ENCODE measurements at places on chromosomes 12 and 14.

DNA sequence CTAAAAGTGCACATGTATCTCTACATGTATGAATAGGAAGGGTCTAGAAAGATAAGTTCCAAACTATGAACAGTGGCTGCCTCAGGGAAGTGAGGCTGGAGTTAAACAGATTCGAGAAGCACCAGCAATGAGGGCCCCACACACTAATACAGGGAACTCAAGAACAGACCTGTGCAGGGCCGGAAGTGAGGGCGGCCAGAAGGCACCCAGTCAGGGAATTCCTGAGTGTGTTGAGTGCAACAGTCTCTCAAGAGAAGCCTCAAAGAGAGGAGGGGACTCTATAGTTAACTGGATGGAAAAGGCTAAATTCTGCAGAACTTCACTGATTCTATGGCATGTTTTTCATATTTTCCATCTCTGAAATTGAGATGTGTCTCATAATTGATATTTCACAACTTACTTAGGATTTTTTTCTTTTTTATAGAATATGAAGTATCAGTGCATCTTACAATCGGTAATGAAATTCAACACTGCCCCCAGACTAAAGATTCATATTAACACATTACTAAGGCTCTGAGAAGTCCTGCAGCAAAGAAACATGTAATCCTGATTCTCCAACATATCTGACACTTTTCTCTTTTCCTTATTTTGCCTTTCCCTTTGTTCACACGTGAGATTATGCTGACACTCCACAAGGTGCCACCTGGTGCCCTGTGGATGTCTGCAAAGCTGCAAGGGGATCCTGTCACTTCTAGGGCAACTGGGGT, 61.3 kb downstream of the CHGA start:
- DNase-seq: no peak

GRCh38 chr12:42296503-42297109, 29.3 kb downstream of the ZCRB1 start:
- no peak for DNase-seq

DNA sequence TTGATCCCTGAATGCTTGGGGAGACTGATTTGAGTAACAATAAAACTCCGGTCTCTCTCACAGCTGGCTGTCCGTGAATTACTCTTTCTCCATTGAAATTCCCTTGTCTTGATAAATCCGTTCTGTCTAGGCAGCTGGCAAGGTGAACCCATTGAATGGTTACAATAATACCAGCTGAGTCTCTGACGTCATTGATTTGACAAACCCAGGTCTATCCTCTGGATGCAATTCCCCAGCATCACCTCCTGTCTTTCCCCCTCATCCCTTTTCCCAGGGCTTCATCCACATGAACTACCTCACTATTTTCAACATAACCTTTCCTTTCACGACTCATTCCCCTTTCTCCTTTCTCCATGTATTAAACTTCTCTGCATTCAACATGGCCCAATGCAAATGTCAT, 98.7 kb upstream of the TMEM132C start:
- no peak for DNase-seq

- no peak for DNase-seq
Measured at GRCh38 chr14:56598519-56598918, 18.9 kb downstream of the TMEM260 start.

DNA sequence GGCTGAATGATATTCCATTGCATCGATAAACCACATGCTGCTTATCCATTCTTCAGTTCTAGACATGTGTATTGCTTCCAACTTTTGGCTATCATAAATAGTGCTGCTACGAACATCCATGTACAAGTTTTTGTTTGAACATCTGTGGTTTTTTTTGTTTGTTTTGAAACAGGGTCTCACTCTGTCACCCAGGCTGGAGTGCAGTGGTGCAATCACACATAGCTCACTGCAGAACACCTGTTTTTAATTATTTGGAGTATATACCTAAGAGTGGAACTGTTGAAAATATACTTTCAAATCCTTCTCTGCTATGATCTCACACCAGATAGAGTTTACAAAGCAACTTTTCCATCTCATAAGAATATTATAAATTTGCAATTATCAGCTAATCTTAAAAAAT, 124.2 kb downstream of the TTC7B start:
- no peak for DNase-seq

- DNase-seq: no peak
Measured at GRCh38 chr12:19506497-19506896, 67.2 kb downstream of the AEBP2 start.

DNA sequence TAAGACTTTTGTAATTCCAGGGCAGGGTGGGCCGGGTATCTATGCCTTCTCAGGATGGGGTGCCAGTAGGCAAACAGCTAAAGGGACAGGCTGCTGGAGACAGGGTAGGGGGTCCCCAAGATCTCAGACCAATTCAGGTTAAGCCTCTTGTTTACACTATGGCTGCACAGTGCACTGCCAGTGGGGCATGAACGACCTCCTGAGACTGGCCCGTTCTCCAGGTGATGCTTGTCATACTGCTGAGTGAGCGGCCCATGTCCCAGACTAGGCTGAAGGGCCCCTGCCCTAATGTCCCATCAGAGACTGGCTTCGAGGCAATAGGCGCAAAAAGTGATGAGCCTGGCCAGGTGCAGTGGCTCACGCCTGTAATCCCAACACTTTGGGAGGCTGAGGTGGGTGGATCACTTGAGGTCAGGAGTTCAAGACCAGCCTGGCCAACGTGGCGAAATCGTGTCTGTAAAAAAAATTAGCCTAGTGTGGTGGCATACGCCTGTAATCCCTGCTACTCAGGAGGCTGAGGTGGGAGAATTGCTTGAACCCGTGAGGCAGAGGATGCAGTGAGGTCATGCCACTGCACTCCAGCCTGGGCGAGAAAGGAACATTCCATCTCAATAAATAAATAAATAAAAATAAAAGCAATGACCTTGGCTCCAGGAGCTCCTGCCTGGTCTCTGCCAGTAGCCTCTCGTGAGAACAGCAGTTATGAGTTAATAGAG, 12.6 kb downstream of the SLC25A29 start:
- no peak for DNase-seq

GRCh38 chr12:113083863-113084435, 27.4 kb downstream of the DTX1 start:
- no peak for DNase-seq

DNA sequence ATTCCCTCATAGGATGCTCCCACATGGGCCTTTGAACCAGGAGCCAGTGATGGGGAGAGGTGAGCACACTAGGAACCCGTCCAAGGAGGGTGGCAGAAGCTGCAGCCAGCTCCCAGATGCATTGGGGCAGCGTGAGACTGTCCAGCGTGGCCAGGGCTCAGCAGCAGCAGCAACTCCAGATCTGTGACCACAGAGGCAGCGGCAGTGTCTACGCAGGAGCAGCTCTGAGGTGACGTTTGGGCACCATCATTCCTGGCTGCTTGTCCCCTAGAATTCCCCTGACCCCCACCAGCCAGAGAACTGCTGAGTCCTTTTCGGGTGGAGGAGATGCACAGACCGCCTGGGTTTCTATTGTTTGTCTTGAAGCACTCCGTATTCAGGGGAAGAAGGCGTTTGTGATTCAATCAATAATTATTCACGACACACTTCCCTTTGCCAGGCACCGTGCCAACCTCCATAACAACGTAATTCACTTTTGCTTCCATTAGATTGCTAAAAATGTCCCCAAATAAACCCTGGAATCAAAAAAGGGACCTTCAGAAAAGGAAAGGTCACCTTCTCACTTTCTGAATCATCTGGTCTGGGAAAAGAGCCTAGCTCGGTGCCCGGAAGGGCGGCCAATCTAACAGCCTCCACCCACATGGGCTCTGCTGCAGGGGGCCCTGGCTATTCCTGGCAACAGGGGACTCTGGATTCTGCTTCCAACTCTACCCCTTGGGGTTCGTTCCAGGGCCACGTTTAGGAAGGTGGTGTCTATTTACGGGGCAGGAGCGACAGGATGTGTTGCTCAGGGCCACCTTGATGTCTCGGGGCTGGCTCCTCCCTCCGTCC, 11.4 kb upstream of the BDKRB2 start:
- DNase-seq: no peak

DNA sequence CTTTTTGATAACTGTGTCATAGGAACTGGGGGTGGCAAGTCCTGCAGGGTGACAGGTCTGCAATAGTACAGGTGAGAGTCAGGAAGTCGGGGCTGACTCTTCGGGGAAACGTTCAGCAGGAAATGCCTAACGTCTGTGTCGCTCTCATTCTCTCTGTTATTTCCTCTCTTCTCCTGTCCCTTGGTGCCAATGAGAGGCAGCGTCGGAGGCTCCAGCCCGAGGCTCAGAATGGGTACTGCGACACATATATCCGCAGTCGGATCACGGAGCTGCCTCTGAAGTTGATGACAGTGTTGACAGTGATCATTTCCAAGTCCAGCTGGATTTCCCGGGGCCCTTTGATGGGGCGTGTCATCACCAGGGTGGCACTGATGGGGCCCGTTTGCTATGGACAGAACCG, 2.7 kb upstream of the TC2N start:
- no peak for DNase-seq

GRCh38 chr12:65593239-65593701, 231.0 kb upstream of the HMGA2 start:
- DNase-seq: no peak

DNA sequence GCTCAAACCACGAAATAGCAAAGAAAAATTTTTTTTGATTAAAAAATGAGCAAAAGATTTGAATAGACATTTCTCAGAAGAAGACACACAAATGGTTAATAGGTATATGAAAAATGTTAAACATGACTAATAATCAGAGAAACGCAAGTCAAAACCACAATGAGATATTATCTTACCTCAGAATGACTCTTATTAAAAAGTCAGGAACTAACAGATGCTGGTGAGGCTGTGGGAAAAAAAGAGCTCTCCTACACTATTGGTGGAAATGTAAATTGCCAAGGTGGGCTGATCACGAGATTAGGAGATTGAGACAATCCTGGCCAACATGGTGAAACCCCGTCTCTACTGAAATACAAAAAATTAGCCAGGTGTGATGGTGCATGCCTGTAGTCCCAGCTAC, 315.5 kb upstream of the FLRT2 start:
- no peak for DNase-seq

All from stimulated activated CD8-positive, alpha-beta memory T cell treated with anti-CD3 and anti-CD28 coated beads, Interleukin-4, amount 100 ng/mL, for 1 hour (primary cell).